T1000 (cell line): ENCODE measurements at places on chromosomes 11 and 22.

- no peak for DNase-seq
Observed at GRCh38 chr11:59923813-59924212, 14.4 kb upstream of the OOSP1 start.

- DNase-seq, result no peak
Observed at GRCh38 chr11:44750551-44751465, 24.0 kb downstream of the TSPAN18 start.

GRCh38 chr11:12066799-12067508 lies 43.4 kb upstream of the MICAL2 start:
- DNase-seq, result no peak

GRCh38 chr11:81869351-81870065 lies 864.2 kb downstream of the FAM181B start:
- DNase-seq, result no peak

GRCh38 chr11:60127311-60127811 lies 38.9 kb downstream of the MS4A2 start:
- DNase-seq, result no peak

- DNase-seq, result no peak
Observed at GRCh38 chr11:120334332-120334731, 1.9 kb upstream of the ARHGEF12 start.

DNA sequence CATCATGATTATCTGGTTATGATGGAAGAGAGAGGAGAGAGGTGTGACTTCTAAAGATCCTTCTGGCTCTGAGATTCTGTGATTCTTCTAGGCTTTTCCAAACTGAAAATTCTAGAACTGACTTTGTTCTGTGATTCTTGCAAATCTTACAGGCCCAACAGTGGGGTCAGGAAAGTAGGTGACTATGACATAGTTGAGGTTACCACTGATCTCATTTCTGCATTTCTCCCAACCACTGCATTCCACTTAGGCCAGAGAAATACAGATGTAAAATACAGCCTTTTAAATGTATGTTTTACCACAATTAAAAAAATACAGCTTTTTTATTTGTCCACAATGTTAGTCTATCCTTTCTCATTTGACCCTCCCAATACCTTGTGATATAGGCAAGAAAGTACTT lies 83.7 kb downstream of the STIM1 start:
- DNase-seq, result no peak
